SK-MEL-5 (cell line): ENCODE measurements at places on chromosomes 7 and 10. TPM values are rescaled to one million over a fixed set of nuclear protein-coding genes. Genes with fewer than 3 reads are reported as not detected.

RAB19 gene
- not detected in 2 replicates for total RNA-seq

SPDYE18 gene
- 0.18 TPM in 1 of 2 replicates, not detected in the other for total RNA-seq

NYAP1 gene
- total RNA-seq: 0.53 and 0.61 TPM in 2 replicates

CYP26A1 gene
- total RNA-seq: not detected in 2 replicates
